ENCODE measurements at places on chromosomes 5 and 9.

DNA sequence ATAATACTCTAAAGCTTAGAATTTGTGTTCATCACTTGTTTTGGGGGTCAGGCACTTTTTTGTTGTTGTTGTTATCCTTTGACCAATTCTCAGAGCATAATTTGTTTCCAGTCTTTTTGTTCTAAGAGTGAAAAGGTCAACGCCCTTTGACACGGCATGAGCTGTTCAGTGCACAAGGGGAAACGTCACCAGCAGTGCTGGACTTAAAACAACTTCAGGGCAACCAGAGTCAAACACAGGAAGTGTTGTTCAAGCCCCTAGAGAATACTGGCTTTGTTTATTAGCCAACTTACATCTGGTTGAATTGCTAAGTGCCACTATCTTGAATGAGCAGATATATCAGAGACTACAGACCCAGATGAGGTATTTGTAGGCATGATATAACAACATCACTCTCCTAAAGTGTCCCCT is 368.9 kb downstream of the TMEM161B start:
- DNase-seq: no peak

- DNase-seq: no peak
Observed at GRCh38 chr5:137361280-137361679, 137.8 kb downstream of the SPOCK1 start.

GRCh38 chr5:133933169-133933509 is 35.3 kb downstream of the C5orf15 start:
- DNase-seq: no peak

- no peak for DNase-seq
Observed at GRCh38 chr9:128551657-128552152, 682 bp upstream of the SPTAN1 start.

- DNase-seq: no peak
Observed at GRCh38 chr9:81594415-81594814, 94.9 kb downstream of the TLE1 start.

- DNase-seq: no peak
Observed at GRCh38 chr9:118533850-118534249, 829.6 kb downstream of the TLR4 start.

DNA sequence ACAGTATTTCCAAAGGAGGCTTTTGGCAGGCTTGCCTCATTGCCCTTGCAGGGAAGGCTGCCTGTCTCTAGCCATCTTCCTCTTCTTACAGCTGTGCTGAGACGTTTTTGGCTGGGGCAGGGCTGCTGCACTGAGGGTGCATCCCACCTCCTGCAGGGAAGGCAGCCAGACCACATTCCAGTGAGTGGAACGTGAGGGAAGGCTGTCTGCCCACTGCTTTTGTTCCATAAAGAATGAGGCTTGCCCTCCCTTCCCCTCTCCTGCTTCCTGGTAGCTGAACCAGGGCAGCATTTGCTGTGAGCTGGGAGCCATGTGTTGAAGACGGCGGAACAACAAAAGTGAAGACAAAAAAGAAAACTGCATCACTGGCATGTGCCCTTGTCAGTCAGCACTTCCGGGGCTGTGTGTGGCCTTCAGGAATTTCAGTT is 16.8 kb downstream of the MGAT1 start:
- DNase-seq: no peak

DNA sequence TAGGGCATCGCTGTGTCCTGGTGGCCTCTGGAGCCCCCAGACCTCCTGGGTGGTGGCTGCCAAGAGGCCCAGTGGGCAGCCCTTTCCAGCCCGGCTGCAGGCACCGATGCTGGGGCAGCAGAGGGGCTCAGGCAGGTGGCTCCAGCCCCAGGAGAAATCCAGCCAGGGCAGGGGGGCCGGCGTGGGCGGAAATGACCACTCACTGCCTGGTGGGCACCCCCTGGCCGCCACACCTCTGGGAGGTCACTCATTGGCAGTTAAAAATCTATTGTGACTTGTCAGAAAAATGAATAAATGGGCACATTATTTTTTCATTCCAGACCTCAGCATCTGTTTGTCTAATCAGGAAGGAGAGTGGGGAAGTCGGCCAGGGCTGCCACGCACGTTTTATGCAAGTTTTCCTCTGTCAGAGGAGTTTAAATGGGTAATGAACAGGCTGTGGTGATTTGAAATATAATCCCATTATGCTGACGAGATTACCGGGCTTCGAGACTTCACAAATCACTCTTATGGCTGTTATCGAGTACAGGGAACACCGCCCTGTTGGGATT is 171.9 kb downstream of the GAPVD1 start:
- DNase-seq: no peak

DNA sequence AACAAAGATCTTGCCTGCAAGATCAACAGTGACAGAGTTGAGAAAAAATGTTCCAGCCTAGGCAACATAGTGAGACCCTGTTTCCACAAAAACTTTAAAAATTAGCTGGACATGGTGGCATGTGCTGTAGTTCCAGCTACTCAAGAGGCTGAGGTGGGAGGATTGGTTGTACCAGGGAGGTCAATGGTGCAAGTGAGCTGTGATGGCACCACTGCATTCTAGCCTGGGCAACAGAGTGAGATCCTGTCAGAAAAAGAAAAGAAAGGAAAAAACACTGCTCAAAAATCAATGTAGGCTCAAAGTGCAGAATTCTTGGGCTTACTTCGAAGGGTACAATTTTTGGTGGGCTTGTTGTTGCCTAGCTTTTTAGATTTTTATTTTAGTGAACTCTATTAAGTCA is 145.4 kb downstream of the PLPPR1 start:
- DNase-seq: no peak

DNA sequence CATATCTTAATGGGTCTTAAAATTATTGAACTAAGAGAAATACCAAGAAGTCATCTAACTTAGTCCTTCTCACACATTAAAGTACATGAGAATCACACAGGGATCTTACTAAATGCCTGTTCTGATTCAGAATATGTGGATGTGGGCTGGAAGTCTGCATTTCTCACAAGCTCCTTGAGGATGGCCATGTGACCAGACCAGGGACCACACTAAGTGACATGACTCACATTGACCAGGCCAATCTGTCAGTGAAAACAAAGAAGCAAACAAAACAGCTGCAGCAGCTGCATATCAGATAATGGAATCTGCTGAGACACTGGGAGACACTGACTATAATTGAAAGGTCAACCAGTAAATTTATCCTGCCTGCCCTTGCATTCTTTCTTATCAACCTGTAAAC is 110.5 kb downstream of the ADAMTS12 start:
- no peak for DNase-seq

DNA sequence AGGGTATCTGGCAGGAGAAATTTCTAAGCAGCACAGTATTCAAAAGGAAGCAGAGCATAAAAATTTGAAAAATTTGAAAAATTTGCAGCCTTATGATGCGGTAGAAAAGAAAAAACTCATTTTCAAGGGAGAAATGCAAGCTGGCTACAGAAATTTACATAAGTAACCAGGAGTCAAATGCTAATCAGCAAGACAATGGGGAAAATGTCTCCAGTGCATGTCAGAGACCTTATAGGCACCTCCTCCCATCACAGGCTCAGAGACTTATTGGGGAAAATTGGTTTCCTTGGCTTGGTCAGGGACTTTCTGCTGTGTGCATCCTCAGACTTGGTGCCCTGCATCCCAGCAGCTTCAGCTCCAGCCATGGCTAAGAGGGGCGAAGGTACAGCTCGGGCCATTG is 35.8 kb downstream of the IZUMO3 start:
- no peak for DNase-seq

GRCh38 chr9:98479449-98479848 is 224.0 kb upstream of the TBC1D2 start:
- DNase-seq: no peak
